Effector memory CD4-positive, alpha-beta T cell (primary cell): ENCODE measurements at places on chromosomes 7 and 10.

DNA sequence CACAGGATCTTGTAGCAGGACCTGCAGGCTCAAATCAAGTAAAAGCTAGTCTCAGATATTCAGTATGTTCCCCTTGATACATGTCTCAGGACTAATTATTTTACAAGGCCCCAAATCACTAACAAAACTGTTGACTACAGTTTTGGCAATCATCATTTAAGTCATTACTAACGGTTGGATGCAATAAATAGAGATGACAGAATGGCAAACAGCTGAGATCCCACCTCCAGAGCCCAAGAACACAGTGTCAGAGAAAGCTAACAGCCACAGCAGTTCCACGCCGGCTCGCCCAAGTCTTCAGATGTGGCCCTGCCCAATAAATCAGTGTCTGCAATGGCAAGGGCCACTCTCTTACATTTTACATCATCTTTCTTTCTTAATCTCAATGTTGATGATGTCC, 87.6 kb downstream of the CTBP2 start:
- no peak for DNase-seq

DNA sequence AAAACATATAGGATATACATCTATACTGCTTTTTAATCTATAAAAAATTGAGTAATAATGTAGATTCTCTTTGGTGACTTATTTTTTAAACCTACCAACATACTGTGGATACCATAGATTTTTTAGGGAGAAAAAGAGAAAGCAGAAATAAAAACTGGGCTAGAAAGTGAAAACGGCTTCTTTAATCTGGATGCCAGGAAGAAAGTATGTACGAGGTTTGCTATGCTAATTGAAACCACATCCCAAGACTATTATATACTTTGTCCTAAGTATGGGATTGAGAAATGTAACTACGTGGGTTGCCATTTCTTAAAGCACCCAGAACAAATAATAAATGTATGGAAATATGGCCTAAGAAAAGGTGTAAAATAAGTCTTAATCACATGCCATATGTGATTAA, 129.0 kb upstream of the NFE2L3 start:
- no peak for DNase-seq

DNA sequence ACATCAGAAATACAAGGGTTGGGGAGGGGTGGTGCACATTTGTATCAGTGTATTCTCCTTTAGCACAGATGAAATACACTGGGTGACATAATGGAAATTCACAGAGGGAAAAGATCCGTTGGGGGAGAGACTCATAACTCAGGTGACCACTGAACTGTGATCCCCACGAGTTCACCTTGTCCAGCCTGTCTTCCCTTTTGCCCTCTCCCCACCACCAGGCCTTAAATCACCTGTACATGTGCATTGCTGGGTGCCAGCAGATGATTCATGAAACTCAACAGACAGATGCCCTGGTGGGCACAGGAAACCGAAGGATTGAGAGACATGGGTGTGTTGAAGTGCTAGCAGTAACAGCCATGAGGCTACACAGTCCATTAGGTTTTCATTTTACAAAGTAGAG, 253.3 kb downstream of the PLXNA4 start:
- DNase-seq = no peak

DNA sequence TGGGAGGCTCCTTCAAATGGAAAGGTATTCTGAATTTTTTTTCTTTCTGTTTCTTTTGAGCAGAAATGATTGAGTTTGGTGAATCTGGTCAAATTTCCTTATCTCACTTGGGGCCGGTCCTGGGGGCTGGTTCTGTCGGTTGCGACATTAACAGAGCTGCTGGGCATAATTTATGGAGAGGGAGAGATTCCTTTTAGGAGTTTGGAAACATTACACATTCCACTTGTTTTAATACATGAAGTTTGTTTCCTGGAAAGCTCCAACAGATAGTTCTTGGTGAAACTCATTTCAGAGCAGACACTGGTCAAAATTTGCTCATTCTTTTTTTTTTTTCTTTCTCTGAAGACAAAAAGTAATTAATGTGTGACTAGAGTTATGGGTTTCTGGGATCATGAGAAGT, 129.9 kb downstream of the ABCA13 start:
- DNase-seq = no peak

- no peak for DNase-seq
Observed at GRCh38 chr7:137820677-137821420, 25.9 kb downstream of the DGKI start.

- DNase-seq = no peak
Observed at GRCh38 chr7:45918556-45918955, 2.5 kb downstream of the IGFBP3 start.

DNA sequence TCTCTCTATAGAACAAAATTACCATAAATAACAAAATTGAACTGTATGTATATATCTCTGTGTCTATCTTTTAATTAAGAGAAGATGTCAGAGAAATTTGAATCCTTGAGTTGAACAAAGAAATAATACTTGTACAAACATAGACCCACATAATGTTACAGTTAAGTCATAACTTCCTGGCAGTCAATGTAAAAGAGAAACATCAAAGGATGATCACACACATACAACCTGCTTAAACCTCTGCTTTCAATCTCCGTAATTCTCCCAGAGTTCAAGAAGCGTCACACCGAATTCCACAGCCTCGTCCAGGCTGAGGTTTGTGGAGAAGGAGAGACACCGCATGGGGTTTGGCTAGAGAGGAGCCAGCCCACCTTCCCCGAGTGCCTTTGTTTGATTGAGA, 40.1 kb upstream of the LRRC4 start:
- DNase-seq = no peak

DNA sequence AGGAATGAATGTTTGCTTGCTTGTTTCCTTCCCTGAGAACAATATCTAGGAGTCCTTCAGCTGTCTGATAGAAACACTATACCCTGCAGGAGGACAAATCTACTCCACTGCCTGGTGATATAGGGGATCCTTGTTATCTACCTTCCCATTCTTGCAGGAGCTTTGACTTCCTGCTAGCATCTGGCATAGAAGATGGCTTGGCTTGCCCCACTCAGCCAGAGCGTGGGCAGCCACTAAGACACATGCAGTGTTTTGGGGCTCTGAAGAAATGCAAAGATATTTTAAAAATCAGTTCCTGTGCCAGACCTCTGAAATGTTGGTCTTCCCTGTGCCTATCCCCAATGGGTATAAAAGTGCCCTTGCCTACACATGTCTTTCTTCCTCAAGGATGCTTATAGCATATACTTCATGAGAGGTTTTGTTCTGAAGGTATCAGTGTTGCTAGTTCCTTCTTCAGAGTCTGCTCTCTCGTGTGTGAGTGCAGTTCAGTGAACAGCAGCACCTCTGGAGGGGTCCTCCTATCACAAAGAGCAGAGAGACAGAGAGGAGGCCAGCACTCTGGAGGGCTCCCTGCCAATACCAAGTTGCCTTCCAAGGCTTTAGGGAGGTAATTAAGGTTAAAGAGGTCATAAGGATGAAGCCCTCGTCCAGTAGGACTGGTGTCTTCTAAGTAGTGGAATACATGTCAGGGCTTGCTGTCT, 149.1 kb upstream of the CALCR start:
- no peak for DNase-seq

- DNase-seq = no peak
Observed at GRCh38 chr7:151752816-151753595, 123.9 kb downstream of the PRKAG2 start.

GRCh38 chr10:46226232-46226631, 60.6 kb upstream of the ANTXRL start:
- no peak for DNase-seq

GRCh38 chr10:12720217-12720981, 281.1 kb downstream of the CCDC3 start:
- no peak for DNase-seq

DNA sequence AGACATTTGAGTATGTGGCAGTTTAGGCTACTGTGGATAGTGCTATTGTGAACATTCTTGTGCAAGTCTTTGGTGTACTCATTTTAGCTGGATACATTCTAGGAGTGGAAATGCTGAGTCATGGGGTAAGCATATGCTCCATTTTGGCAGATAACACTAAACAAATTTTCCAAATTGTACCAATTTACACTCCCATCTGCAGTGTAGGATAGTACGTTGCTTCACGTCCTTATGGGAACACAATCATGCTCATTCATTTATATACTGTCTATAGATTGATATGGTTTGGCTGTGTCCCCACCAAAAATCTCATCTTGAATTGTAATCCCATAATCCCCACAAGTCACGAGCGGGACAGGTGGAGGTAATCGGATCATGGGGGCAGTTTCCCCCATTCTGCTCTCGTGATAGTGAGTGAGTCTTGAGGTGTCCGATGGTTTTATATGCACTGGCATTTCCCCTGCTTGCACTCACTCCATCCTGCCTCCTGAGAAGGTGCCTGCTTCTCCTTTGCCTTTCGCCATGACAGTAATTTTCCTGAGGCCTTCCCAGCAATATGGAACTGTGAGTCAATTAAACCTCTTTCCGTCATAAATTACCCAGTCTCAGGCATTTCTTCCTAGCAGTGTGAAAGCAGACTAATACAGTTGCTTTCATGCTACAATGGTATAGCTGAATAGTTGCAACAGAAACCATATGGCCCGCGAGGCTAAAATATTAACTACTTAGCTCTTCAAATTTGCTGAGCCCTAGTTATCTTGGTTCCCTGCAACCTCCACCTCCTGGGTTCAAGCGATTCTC, 25.6 kb downstream of the RNF216 start:
- DNase-seq = no peak

GRCh38 chr7:105256761-105257231, 131.9 kb downstream of the SRPK2 start:
- no peak for DNase-seq

DNA sequence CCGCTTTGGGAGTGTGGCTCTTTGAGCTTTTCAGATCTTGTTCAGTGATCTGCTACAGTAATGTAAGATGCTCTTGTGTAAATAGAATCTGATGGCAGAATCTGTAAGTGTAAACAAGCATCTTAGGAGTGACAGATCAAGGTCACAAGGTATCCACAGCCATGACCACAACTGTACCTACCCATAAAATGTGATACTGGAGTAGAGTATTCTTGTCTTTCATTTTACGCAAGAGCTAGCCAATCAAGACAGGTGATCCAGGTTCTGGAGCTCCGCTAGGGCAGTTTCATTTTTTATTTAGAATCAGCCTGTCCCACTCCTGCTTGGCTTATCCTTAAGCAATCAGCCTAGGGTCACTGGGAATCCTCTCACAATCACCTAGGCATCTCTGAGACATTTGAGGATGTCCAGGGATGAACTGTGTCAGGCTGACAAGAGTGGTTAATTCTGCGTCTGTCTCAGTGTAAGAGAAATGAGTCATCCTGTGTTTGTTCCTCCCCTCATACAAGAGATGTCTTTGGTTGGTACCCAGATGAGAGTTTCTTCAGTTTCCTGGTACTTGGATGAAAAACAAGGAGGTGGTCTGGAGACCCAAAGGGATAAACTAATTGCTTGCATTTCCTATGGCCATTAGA, 13.6 kb downstream of the ZNF138 start:
- no peak for DNase-seq

- DNase-seq = no peak
Observed at GRCh38 chr10:102752266-102752930, 8.7 kb downstream of the WBP1L start.

DNA sequence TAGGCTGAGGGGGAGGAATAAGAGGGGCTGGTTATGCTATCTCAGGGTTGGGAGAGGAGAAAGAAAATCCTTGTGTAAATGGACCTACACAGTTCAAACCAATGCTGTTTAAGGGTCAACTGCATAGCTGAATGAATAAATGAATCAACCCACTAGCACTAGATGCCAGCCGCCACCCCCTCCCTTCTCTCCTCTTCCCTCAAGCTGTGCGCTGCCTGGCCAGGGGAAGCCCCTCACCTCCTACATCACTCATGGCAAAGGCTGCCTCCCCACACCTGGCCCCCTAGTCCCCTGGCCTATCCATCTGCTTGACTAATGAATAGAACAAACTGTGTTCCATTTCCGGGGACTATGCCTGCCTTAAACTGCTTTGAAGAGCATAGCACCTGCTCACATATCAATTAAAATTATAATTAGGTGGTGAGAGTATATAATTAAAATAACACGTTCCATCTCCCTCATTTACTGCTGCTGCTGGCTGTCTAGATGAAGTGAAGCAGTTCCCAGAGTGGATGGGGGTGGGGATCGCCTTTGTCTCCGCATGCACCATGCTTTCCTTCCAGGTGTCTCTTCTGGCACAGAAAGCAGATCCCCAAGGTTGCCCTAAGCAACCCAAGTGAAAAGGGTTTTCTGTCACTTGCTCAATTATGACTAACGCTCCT, 32.6 kb downstream of the GRID1 start:
- no peak for DNase-seq

GRCh38 chr10:109215291-109216075, 707.8 kb downstream of the XPNPEP1 start:
- DNase-seq = no peak

DNA sequence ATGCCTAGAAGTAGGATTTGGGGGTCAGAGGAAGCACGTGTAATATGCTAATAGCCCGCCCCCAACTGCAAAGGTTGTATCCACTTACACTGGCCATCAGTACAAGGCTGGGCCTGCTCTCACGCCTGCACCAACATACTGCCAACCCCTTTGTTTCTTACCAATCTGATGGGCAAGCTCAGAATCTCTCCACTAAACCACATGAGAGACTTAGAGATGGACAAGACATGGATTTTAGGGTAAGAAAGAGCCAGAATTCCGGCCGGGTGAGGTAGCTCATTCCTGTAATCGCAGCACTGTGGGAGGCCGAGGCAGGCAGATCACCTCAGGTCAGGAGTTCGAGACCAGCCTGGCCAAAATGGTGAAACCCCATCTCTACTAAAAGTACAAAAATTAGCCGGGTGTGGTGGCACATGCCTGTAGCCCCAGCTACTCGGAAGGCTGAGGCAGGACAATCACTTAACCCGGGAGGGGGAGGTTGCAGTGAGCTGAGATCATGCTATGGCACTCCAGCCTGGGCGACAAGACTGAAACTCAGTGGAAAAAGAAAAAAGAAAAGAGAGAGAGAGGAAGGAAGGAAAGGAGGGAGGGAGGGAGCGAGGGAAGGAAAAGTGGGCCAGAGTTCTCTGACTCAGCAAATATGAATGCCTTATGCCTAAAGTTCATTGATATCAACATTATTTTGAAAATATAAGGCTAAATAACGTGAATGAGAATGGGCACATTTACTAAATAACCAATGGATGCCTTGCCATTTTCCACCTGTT, 162.2 kb downstream of the SLIT1 start:
- DNase-seq = no peak

DNA sequence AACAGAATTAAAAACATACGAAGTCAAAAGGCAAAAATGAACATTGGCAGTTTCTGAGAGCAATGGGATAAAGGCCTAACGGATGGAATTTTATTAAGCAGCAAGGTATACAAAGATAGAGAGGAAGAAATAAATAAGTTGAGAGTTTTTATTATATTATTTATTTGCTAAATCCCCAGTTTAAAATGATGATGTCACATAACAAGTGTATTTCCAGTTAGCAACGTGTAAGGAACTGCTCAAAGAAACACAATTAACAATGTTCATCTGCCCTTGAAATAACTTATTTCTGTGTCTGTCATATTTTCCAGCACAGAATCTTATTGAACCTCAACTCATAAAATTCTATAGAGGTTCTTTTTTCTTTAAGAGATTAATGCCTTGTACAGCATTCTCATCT, 108.6 kb upstream of the TMEM106B start:
- DNase-seq = no peak

- no peak for DNase-seq
Observed at GRCh38 chr10:14508725-14509124, 178.0 kb upstream of the FRMD4A start.
